Fibroblast of pulmonary artery (primary cell): ENCODE measurements at places on chromosomes 7 and 10.

GRCh38 chr7:105906695-105907094 lies 30.3 kb upstream of the ATXN7L1 start:
- peak; percentile 18 for DNase-seq

- peak; percentile 53 for DNase-seq
Observed at GRCh38 chr7:90624225-90624911, 28.2 kb downstream of the CDK14 start.

DNA sequence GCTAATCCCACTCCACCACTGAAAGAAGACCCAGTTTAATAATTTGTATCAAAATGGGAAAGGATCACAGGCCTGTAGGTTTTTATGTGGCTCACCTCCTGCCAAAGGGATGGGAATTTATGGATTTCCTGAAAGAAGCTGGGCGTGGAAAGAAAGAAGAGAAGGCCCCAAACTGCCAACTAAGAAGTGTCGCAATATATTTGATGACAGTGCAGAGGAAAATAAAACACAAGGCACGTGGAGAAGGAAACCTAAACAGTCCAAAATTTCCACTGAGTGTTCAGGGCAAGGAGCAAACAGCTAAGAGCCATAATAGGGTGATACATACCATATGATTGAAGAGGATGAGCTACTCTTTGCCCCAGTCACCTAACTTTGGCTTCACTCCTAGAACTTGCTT lies 667.2 kb downstream of the GATA3 start:
- no peak for DNase-seq

- no peak for DNase-seq
Observed at GRCh38 chr10:97611473-97611872, 21.8 kb downstream of the MORN4 start.

DNA sequence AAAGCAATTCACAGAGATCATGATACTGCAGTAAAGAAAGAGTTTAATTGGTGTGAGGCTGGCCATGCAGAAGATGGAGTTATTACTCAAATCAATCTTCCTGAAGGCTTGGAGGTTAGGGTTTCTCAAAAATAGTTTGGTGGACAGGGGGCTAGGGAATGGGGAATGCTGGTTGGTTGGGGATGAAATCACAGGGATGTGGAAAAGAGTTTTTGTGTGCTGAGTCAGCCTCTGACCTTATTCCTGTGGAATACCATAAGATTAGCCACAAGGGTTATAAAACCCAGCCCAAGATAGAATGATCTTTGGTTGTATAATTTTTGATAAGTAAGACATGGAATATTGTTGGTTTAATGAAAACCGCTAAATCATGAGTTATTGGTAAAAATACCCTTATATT lies 764.3 kb downstream of the TYW1 start:
- no peak for DNase-seq

DNA sequence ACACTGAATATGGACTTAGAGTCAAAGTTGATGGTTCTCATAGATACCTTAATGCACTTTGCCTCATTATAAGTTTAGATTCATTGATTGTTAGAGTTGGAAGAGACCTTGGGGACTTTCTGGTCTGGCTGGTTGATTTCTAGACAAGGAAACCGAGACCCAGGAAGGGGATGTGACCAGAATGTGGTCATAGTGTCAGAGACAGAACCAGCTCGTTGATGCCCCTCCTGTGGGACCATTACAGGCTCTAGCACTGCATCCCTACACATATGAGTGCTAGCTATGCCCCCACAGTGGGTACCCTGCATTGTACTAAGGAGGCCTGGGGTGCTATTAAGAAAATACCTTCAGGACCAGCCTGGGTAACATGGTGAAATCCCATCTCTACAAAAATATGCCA lies 306.6 kb downstream of the CAMK1D start:
- DNase-seq = no peak

DNA sequence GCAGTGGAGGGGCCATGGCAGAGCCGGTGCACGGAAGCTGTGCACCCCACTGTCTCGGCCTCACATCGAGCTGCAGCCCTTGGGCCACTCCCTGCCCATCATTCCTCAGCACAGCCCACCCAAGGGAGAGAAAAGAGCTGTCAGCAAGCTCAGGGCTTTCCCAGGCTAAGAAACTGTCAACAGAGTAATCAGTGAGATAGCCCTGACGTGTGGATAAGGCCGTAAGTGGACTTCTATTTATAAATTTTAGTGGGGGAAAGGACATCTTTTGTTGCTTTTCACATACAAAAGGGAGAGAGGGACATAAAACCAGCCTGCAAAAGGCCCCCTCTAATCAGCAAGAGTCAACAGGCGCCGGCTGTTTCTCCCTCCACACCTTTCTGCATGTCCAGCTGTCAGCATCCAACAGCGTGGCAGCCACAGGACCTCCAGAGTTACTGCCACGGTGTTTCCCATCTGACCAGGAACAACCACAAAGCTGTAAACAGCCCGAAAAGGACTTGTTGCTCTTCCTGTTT lies 56.8 kb upstream of the DDC start:
- peak; percentile 7 for DNase-seq

- no peak for DNase-seq
Observed at GRCh38 chr10:94583124-94583523, 37.5 kb downstream of the HELLS start.

- DNase-seq = no peak
Observed at GRCh38 chr10:132298038-132298881, 9.5 kb downstream of the STK32C start.

- DNase-seq = no peak
Observed at GRCh38 chr7:11294965-11295364, 321.3 kb downstream of the PHF14 start.

DNA sequence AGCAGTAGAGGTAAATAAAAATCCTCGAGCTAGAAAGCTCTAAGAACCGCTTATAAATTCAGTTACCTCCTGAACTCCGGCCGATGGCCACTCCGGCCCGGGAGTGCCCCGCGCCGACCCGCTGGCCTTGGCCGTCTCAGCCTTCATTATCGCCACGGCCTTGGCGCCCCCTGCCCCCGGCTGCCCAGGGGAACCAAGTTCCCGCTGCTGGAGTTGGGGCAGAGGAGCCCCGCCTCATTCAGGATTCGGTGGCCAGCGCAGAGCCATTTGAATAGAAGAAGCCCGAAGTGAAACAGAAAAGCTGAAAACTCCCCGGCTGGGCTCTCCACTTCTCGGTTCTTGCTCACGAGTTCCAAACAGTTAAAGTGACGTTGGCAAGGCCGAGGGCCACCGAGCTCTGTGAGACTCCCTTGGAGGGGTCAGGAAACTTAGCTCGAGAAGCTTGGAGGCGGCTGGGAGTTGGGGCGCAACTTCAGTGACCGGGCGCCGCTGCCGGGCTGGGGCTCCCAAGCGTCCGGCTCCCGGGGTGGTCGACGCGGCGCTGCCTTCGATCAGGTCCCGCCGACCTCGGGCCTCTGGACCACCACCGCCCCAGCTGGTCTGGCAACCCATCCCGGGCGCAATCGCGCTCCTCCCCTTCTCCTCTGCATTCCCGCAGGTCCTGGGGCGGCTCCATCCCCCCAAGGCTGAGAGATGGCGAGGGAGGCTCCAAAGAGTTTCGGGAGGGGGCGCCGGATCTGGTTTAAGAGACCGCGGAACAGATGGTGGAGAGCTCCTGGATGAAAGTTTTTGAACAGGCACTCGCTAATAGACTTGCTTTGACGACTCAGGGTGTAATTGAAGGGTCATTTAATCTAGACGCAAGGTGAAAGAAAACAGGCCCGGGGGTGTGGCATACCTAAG lies 5.8 kb upstream of the FEZF1 start:
- peak; percentile 33 for DNase-seq

DNA sequence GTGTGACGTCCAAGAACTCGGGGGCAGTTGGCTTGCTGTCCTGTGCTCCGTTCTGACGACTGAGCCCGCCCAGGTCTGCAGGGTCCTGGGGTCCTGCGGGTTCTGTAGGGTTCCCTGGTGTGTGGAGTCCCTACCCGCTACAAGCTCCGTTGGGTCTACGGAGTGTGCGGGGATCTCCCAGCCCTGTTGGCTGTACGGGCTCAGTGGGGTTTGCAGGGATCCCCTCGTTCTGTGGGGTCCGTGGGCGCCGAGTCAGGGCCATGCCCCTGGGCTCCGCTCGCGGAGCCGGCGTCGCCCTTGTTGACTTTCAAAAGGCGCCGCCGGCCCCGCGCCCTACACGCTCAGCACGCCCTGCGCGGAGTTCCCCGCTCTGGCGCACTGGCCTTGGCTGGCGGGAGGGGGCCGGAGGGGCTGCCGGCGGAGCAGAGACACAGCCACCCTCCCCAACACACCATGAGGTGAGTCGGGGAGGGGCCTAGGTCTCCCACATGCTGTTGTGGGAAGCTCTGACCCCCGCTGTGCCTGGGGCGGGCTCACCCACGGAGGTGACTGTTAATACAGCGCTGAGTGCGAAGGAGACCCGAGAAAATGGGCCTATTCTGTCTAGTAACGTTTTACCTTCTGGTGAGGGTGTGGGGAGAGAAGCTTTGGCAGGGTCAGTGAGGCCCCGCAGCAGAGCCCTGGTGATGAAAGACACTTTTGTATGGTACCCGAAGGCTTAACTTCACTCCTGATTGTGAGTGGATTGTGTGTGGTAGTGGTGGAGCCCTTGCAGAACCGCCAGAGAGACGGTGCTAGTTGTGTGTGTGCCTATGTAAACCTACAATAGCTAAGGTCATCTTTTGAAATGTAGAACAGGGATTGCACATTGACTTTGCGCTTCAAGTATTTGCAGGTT lies 8.1 kb downstream of the TASOR2 start:
- DNase-seq = peak; percentile 45

- DNase-seq = no peak
Observed at GRCh38 chr7:98418271-98418635, 17.4 kb upstream of the BAIAP2L1 start.

DNA sequence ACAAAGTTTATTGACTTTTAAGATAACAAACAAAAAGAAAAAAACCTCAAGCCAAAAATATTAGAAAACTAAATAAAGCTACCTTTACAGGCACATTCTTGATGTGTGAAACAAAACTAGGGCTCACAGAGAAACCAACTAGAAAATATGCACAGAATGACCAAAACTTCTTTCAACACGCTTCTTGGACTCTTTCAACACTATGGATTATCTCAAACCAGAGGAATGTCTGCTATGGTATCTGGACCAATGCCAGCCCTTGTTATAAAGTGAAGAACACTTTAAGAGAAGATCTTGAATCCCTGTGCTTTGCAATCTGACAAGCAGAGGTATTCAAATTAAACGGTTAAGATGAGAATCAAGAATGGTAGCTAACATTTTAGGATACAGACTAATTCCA lies 76.6 kb downstream of the DNAJC1 start:
- peak; percentile 98 for DNase-seq

GRCh38 chr10:100446130-100446761 lies 16.6 kb upstream of the WNT8B start:
- no peak for DNase-seq
